ENCODE measurements at places on chromosomes 12 and 14.

DNA sequence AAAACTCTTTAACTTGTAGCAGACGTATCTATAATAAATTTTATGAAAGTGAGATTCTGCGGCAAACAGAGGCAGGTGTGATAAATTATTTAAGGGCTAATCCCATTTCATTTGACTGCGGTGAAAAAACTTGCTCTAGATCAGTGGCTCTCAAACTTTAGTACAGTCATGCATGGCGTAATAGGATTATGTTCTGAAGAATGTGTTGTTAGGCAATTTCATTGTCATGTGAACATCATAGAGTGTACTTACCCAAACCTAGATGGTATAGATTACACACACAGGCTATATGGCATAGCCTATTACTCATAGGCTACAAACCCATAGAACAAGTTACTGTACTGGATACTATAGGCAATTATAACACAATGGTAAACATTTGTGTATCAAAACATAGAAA is 83.7 kb downstream of the HEATR5A start:
- DNase-seq = peak; percentile 4

GRCh38 chr12:46659824-46660223 is 166.0 kb downstream of the SLC38A4 start:
- DNase-seq = no peak

- no peak for DNase-seq
Measured at GRCh38 chr12:88833641-88834116, 253.4 kb upstream of the KITLG start.

GRCh38 chr14:95915330-95915729 is 38.7 kb downstream of the TUNAR start:
- no peak for DNase-seq

DNA sequence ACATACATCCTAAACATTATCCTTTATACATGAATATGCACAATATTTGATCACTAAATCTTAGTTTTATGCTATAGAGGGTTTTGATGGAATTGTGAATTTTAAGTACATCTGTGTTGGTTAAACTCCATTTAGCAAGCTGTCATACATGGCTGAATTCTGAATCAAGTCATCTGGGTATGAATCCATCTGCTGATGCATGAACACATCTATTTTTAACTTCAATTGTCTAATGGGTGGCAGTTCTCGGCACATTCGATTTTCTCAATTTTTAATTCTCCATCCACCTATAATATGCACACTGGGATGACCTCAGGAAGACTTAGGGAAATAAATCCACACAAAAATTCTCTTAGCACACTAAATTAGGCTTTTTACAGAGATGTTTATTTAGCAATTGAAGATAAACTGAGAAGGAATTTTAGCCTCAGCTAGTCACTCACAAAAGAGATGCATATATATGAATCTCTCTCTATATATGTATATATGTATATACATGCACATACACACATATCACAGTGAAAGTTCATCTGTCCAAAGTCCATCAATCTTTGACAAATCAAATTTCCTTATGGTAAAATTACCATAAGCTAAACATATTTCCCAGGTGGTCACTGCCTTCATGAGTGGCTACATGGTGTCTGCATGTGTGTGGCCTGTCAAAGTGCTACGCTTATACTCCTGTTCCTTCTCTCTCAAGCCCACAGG is 44.5 kb upstream of the VPS33A start:
- DNase-seq = no peak

GRCh38 chr14:89486961-89487360 is 69.9 kb upstream of the FOXN3 start:
- DNase-seq = no peak

GRCh38 chr12:47414511-47414910 is 291.3 kb downstream of the RPAP3 start:
- no peak for DNase-seq

GRCh38 chr14:79680087-79680486 is 531.2 kb downstream of the DIO2 start:
- no peak for DNase-seq

DNA sequence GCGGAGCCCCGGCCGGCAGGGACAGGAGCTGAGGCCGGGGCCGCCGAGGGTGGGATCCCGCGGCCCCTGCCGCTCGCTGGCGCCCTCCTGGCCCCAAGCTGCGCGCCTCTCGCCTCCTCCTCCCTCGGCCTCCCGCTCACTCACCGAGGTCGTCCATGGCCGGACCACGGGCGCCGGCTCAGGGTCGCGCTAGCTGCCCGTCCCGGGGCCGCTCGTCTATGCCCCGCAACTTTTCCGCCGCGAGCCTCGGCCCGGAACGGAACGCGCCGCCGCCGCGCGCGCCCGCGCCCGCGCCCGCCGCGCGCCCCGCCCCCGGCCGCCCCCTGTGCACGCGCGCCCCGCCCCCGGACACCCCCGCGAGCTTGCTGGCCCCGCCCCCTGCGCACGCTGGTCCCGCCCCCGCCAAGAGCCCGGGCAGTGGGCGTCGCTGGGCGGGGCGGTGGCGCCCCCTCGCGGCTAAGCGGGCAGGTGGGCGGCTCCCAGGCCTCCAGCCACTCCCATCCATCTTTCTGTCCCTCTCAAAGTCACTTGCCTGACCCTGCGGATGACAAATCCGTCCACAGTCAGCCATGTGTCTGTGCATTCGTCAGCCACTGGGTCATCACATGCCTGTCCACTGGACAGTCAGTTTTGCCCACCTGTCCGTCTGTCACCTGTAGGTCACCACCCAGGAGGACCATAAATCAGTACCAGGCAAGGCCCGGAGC is at the start of gene PXN:
Gene PXN, minus strand, starts transcription at position 258 of the 707 bp plus-strand sequence. Its CDS starts 101 bp downstream, at position 157.
- DNase-seq = peak; percentile 90

GRCh38 chr14:35535483-35536112 is 1.6 kb downstream of the INSM2 start:
- no peak for DNase-seq

DNA sequence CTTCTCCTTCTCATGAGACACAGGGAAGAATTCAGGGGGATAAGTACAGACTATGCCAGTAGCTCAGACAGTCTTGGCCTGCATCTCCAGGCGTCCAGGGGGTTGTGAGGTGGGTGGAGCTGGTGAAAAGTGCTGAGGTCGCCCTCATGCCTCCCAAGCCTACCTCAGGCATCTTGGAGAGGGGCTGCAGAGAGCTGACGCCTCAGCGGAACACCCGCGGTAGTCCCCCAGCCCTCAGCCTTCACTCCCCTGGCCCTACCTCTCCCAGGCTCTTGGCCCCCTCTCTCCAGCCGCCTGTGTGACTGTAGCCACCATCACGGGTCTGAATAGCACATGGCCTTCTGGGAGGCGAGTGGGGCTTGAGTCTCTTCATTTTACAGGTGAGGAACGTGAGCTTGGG is 59.8 kb upstream of the DLK1 start:
- DNase-seq = no peak

DNA sequence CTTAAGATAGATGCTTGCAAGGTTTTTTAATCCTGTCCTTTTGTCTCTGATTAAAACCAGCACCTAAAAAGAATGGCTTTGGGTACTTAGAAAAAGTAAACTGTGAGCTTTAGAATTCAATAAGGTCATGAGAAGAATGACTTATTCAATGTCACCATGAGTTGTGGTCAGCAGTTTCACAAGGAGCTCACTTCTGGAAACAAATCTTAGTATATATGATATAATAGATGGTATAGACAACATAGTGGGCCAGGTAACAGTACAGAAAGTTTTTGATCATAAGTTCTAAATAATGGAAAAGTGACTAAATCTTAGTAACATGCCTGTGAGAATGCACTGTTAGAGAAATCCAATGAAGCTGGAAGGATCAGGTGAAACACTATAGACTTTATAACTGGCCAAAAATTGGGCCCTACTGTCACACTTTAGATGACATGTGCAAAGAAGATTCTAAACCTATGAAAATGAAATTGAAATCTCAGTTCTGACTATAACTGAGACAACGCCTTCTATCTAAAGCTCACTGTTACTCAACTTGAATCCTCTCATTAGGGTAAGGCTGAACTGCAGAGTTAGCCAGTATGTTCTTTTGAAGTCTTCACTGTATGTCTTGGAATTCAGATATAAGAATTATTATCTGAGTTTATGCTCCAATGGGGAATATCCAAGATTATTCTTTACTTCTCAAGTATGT is 42.4 kb upstream of the RAD51AP1 start:
- no peak for DNase-seq

DNA sequence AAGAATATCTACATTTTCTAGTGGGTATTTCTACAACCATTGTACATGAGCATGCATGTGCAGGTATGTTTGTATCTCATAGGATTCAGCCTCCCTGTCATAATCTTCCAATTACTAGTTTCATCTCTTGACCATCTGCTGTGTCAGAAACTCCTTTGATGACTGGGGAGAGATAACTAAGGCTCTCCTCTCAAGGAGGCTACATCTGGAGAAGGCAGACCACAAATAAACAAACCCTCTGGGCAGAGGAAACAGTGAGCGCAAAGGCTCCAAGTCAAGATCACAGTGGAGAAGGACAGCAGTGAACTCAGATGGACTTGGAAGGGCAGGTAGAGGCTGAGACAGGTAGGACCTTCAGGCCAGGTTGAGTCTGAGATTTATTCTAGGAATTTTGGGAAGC is 166.4 kb downstream of the PELI2 start:
- no peak for DNase-seq

GRCh38 chr14:68798621-68799020 is 5.8 kb upstream of the ZFP36L1 start:
- DNase-seq = no peak

- DNase-seq = no peak
Measured at GRCh38 chr12:100567945-100568344, 5.5 kb upstream of the GAS2L3 start.

- DNase-seq = no peak
Measured at GRCh38 chr12:19154686-19155085, 25.2 kb downstream of the PLEKHA5 start.

- DNase-seq = no peak
Measured at GRCh38 chr12:98345308-98345876, 170.0 kb upstream of the TMPO start.

GRCh38 chr12:48947727-48948126 is 9.6 kb downstream of the ARF3 start:
- DNase-seq = no peak

- DNase-seq = no peak
Measured at GRCh38 chr12:129719416-129719815, 184.4 kb downstream of the TMEM132D start.

DNA sequence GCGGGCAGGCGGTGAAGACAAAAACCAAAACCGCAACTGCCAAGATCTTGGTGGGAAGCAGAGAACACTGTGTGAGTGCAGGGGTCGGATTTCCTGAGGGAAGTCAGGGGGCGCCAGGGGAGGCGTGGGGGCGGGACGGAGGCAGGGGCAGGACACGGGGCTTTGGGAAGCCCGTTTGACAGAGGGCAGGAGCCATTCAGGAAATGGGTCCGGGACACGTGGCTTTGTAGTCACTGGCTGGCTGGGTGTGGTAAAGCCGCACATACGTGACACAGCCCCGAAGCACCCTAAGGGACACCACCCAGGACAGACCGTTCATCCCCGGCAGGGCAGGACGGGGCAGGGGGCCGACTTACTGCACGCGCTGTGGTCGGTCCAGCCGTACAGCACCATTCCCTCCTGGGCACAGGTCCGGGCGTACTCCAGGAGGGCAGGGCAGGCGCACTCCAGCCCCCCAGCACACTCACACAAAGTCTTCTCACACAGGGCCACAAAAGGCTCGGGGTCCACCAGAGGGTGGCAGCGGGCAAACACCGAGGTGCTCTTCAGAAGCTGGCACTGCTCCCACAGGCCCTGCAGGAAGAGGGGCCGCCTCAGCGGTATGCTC is 49.4 kb downstream of the VWF start:
- no peak for DNase-seq

DNA sequence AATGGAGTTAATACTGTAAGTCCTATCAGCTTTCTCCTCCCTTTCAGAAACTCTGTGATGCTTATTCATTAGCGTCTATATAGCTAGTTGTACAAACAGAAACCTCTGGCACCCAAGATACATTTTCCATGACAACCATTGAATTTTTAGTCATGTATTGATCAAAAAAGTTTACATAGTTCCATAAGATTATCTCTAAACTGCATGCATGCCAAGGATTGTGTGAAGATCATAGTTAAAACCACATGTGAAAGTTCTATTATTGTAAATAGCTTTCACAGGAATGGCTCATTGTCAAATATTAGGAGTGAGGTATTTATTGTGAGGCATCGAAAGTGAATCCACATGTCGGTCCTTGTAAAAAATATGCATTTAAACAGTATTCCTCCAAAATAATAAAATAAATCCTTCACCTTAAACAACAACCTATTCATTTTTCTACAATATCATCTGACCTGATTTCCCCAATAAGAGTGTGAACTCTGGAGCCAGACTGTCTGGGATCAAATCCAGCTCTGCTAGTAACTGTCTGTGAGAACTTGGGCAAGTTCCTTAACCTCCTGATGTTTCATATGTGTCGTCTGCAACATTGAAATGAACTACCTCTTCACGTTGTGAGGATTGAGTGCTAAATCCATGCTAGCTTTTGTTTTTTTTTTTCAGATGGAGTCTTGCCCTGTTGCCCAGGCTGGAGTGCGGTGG is 10.6 kb upstream of the CDKL1 start:
- no peak for DNase-seq
